Activated effector memory CD4-positive, alpha-beta T cell treated with Interleukin-2 at 50 U/mL for 16 hours (primary cell): ENCODE measurements at places on chromosomes 1 and 21.

DNA sequence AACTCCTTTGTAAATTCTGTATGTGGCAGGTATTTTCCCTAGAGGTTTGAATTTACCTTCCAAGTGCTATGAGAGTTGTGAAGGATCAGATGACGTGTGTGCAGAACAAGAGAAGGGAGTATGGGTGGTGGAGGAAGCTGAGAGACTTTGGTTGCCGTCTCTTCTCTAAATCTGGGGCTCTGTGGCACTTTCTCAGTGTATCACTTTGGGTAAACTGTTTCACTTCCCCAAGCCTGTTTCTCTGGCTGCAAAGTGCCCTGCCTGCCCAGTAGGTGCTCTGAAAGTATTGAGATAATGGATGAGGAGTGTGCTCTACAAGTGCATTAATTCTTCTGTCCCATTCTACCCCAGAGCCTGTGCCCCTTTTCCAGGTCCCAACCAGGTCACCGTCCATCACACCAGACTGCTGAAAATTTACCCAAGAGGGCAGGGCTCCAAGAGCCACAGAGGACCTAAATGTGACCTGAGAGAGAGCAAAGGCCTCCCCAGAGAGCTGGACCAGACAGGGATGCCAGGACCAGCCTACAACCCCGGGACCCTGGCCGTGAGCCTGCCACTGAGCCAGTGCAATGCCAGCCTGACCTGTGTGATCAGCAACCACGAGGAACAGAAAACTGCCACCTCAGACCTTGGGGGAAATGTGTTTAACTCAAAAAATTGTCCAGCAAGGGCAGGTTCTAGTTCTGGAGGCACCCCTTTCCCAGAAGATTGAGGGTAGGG is 131.6 kb upstream of the ETV3 start:
- no peak for DNase-seq

DNA sequence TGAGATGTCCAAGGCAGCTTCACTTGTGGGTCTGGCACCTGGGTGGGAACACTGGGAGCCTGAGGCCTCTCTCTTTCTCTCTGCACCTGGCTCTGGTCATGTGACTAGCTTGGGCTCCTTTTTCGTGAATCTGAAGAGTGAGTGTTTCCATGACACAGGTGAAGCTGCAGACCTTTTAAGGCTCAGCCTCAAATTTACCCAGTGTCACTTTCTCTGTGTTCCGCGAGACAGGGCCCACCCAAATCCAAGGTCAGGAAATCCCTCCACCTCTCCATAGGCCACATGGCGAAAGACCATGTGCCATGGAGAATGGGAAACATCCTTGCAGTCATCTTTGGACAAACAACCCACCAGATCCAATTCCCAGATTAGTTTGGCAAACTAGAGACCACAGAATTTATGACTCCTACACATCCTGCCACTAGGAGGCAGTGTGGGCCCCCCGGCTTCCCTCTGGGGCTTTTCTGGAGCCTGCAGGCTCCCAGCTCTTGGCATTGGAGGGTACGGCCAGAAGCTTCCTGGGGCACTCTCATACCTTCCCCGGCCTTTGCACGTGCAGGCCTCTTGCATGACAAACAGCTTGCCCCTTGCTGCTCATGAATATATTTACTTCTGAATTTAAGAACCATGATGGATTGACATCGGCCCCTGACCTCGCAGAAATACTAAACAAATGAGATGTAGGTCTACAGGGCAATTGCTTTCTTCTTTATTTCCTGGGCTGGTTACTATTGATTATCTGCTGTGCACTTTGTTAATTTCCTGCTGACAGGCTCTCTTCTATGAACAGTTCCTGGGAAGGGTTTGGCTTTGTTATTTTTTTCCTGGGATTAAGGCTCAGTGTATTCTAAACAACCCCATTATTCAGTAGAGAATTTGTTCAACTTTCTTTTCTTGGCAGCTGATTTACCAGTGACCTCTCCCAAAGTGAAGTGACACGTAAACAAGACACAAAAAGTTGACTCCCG is 180.7 kb downstream of the KAZN start:
- DNase-seq: no peak

DNA sequence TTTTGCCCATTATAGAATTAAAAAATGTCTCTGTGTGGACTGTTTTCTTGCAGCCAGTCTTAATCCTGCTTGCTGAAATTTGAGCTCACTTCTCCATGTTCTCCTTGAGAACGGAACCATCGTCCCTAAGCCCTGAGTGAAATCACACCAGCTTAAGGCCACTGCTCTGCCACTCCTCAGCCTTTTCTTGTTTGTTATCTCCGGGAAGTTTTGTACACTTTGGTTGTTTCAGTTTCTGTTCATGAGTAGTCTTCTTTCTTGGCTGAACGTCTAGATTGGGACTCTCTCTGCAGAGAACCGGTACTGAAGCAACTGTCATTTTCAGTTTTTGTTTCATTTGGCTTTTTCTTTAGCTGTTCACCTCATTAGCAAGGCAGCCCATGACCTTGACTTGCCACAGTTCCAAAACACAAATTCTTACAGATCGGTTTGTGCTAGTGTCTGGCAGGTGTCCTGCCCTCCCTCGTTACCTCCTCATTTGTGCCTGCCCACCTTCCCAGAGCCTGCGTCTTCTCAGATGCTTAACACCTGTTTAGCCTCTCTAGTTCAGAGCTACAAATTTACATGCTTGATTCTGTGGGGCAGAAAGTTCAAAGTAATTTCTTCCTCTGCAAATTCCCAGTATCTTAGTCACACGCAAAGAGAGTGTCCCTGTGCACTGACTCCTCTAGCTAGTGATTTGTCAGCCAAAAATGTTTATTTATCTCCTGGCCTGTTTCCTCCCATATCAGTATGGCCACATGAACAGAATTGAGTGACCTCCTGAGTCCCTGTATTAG is 12.4 kb downstream of the PSEN2 start:
- DNase-seq: no peak

DNA sequence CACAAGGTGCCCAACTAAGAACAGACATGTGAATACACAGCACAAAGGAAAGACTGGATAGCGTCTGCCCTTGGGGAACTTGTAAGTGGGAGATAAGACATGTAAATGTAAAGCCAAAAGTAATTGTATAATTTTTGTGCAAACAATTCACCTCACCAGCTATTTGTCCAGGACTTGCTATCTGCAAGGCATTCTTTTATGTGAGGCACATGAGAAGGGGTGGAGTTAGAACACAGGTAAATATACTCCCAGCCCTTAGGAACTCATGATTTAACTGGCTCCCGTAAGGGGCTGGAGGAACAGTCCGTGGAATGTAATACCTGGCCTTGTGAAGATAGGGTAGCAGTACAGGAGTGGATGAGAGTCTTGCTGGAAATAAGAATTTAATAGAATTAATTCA is 61.3 kb downstream of the CDK18 start:
- no peak for DNase-seq

DNA sequence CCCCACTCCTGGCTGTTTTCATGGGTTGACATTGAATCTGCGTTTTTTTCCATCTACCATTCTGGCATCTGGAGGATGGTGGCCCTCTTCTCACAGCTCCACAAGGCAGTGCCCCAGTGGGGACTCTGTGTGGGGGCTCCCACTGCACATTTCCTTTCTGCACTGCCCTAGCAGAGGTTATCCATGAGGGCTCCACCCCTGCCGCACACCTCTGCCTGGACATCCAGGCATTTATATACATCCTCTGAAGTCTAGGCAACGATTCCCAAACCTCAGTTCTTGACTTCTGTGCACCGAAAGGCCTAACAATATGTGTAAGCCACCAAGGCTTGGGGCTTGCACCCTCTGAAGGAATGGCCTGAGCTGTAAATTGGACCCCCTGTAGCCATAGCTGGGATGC is 147.9 kb upstream of the FMN2 start:
- DNase-seq: no peak

GRCh38 chr1:174794861-174795260 is 204.9 kb upstream of the CACYBP start:
- DNase-seq: no peak

DNA sequence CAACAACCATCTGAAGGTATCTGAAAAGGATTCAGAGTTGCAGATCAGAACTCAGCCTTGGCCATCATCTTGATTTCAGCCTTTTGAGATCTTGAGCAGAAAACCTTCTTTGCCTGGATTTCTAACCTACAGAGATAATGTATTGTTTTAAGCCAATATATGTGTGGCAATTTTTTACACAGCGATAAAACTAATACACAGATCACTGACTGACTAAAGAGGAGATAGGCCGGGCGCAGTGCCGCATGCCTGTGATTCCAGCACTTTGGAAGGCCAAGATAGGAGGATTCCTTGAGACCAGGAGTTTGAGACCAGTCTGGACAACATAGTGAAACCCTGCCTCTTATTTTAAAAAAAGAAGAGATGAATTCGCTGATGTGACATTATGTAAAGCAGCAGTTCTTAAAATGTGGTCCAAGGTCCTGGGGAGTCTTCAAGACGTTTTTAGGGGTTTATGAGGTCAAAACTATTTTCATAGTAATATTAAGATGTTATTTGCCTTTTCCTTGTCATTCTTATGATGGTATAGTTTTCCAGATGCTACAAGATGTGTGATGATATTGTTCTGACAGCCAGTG is 50.1 kb upstream of the CNN3 start:
- no peak for DNase-seq

GRCh38 chr1:186093437-186093836 is 281.6 kb downstream of the TPR start:
- DNase-seq: no peak

DNA sequence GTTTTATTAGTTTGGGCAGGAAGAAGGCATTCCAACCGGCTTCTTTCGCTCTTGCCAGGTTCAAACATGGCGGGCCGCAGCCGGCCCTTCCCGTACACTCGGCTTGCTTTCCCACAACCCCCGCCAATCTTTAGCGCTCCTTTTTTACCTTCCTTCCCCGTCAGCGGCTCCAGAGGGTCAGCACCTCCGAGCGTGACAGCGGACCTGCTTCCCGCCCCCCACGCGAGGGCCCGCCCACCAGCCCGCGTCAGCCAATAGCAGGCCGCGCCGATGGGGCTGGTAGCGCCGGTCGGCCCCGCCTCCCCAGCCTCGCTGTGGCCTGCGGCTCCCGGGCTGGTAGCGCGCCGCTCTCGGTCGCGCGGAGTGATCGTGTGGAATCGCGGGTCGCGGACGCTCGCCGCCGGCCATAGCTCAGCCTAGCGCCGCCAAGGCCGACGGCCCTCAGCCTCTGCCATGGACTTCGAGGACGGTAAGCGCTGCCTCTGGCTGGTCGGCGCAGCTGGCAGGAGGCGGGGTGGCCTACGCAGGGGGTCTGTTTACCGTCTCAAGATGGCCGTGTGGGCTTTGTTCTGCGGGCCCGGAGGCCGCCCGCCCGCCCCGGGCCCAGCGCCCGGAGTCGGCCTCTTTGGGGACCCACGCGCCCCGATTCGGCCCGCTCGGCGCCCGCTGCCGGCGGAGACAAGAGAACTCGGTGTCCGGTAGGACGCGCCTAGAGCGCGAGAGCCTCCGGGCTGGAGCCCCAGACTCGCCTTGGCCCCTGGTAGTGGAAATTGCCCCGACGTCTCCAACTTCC is at the start of gene ZNF326:
TSS of gene ZNF326 (plus strand) at position 306 of the 793 bp plus-strand sequence. CDS start at position 454, 148 bp downstream.
- peak; percentile 90 for DNase-seq

- no peak for DNase-seq
Measured at GRCh38 chr21:25175938-25176337, 431.3 kb downstream of the MRPL39 start.

- no peak for DNase-seq
Measured at GRCh38 chr1:201597551-201598230, 58.8 kb downstream of the NAV1 start.

DNA sequence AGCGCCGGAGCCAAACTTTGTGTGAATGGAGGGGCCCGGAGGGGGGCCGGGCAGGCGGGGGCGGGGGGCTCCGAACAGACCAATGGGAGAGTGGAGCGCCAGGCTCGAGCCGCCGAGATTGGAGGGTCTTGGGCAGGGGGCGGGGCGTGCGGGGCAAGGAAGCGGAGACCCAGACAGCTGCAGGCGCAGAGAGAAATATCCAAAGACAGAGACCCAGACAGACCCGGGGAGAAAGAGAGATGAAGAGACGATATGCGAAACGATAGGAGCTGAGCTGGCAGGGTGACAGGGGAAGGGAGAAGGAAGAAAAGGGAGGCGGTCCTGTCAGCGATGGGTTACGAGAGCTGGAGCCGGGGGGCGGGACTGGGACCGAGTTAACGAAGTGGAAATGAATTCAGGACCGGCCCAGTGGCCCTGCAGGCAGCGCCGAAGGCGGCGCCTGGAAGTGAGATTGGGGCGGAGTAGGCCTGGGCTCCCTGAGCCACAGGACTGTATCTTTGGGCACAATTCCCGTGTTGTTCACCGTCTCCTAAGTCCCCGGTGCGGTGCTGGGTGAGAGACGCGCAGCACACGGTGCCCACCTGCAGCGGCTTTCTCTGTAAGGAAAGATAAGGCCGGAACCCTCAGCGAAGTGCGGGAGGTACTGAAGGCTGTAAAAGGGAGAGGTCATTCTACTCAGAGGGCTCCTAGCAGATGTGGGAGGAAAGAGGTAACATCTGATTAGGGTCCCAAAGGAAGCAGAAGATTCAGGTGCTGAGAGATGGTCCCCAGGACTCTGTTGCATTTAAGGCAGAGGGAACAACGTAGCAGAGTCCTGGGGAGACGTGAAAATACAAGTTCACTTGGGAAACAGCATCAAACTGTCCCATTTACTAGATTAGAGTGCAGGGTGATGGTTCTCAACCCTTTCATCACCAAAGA is 543 bp upstream of the KCNJ10 start:
- DNase-seq: peak; percentile 43

DNA sequence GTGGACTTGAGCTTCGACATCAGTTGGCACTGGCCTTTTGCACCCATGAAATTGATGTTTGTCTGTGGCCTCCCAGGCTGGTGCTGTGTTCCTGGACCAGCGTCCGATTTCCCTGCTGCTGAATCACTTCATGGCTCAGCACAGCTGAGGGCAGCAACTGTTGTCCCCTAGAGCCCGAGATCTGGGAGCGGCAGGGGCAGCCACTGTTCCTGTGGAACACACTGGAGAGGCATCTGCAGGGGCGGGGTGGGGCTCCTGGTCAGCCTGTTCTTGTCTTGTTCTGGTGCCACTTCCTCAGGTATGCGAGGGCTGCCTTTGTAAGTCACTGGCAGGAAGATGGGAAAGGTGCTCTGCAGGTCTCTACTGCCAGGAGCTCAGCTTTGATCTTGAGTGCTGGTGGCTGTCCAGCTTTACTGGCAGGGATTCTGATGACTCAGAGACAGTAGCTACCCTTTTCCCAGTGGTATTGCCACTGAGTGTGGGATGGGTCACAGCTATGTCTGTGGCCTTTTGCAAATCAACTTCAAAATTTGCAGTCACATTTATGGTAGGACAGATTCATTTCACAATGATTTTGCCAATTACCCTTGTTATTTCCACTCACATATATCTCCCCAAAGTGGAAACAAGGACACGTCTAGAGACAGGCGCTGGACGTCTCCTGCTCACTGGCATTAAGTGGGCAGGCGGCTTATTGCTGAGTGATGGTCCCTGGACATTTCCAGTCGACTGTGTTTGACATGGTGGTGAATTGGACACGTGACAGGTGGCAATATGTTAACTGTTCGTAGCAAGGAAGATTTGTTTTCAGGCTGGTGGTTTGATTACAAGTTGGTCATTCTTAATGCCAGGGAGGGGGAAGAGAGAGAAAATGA is 15.3 kb downstream of the AGPAT3 start:
- no peak for DNase-seq

GRCh38 chr1:29249170-29249691 is 12.9 kb downstream of the PTPRU start:
- no peak for DNase-seq
